Islet precursor cell (in vitro differentiated cells): ENCODE measurements at places on chromosomes 16 and 17.
A peak's percentile ranks its signal among the peaks of the same experiment; 100 is the strongest.

DNA sequence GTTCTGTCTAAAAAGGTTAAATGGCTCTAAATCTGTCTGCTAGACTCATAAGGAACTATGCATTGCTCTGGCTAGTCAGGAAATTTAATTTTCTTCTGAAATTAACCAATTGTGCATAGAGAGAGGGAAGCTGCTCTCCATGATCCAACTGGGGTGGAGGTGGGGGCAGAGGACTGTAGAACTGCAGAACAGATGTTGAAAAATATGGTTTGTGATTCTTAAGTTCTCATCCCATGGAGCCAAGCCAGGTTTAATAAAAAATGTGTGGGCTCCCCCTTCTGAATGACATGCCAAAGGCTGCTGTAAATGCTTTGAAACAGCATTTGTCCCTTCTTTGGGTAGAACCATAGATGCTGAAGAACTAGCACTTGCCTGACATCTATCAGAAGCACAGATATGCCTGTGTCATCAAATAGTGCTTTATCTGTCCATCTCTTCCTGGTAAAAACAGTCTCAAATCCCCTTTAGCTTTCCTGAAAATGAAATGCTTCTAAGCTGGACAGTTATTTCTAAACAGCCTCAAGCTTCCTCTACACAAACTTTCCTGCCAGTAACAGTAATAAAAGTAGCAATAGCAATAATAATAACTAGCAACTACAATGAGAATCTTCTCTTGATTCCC lies 221.4 kb downstream of the CDH8 start:
- DNase-seq = no peak

- DNase-seq = no peak
Measured at GRCh38 chr17:49862781-49863331, 15.0 kb upstream of the TAC4 start.

DNA sequence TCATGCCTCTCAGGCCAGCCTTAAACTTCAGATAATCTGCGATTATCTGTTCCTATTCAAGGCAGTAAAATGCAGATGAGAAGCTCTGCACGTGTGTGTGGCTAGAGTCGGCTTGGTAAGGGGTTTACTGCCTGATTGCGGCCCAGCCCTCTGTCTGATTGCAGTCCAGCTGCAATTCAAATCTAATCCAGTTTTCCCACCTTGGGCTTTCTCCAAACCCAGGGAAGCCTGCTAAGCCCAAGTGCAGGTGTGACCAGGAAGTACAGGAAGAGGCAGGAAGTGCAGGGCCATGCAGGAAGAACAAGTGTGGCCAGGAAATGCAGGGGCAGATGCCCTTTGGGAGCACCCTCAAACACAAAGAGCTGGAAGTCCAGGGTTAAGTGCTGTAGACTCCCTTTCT lies 314.9 kb downstream of the CEP112 start:
- no peak for DNase-seq

- DNase-seq = no peak
Measured at GRCh38 chr17:81173052-81173761, 7.2 kb upstream of the AATK start.

- no peak for DNase-seq
Measured at GRCh38 chr16:66964049-66964448, 3.0 kb downstream of the CES3 start.

- DNase-seq = peak; percentile 53
Measured at GRCh38 chr17:18028952-18029540, 9.9 kb downstream of the ATPAF2 start.

DNA sequence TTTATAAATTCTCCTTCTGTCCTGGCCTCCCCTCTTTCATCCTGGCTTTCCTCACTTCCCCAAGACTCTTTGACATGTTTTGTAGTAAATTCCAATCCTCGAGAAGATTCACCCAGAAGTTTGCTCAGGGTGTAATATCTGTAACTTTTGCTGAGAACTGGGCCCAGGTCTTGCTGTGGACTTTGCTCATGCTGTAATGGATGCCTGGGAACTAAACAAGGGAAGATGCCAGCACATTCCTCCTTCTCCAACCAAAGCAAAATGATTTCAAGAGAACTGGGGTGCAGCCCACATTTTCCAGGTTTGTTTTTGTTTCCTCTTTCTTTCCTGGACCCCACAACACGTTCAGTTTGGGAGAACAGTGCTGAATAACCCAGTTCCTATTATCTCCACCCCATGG lies 6.6 kb upstream of the SALL1 start:
- peak; percentile 29 for DNase-seq

- no peak for DNase-seq
Measured at GRCh38 chr16:90081606-90081970, 4.5 kb upstream of the PRDM7 start.

DNA sequence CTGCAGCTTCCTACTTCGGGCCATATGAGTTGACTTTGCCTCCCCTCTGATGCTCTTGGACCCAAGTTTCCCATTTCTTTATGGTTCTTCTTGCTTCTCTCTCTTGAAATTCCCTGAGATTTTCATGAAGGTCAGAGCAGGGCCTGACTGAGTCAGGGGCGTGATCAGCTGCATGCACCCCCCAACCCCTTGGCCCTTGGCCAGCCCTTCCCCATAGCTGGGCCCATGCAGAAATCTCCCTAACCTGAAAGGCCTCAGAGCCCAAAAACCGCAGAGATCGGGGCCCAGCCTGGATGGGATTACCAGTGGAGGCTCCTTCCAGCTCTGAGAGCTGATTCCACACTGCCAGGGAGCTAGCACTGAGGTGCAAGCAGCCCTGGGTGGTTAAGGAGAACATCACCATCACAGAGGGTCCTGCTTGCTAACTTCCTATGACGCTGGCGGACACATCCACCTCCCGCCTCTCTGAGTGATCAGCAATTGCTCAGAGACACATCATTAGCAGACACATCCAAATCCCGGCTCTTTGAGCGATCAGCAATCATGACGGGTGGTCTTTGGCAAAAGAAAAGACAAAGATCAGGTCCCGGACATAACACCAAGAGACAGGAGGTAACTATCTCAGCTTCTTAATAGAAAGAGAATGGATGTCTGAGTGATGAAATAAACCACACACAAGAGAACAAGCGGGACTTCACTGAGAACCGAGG lies 161.5 kb downstream of the C16orf78 start:
- DNase-seq = no peak

- DNase-seq = no peak
Measured at GRCh38 chr17:59641799-59642484, 22.2 kb downstream of the CLTC start.

- DNase-seq = no peak
Measured at GRCh38 chr17:27407916-27408864, 48.1 kb upstream of the KSR1 start.

- peak; percentile 65 for DNase-seq
Measured at GRCh38 chr16:89442990-89443726, 47.2 kb downstream of the ANKRD11 start.

DNA sequence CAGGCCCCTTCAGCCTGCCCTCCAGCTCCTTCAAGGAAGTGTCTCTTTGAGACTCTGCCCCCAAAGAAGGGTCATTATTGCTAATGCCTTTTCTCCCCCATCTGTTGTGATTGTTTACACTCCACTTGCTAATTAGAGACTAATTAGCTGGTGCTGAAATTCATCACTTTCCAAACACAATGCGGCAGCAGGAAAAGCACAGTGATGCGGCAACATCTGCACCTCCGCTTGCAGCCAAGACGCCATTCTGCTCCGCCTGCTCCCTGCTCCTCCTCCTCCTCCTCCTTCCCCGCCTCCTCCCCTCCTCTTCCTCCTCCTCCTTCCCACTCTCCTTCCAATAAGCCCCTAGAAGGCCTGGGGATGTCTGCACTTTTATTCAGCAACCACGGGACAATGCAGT lies 110.5 kb downstream of the SDK2 start:
- DNase-seq = no peak

DNA sequence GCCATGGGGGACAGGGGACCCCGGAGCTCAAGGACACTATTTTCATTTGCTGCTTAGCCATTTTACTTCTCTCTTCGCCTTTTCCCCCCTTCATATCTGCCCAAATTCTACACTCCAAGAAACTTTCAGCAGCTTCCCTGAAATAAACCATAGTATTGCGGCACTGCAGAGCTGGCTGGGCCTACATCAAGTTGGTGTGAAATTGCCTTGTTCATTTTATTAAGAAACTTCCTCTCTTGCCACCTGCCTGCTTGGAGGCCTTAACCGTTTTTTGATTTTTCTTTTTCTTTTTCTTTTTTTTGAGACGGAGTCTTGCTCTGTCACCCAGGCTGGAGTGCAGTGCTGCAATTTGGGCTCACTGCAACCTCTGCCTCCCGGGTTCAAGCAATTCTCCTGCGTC lies 7.4 kb upstream of the CPNE2 start:
- DNase-seq = no peak

- no peak for DNase-seq
Measured at GRCh38 chr16:75038036-75038858, 39.4 kb downstream of the ZNRF1 start.

GRCh38 chr16:28925386-28926228 lies 569 bp upstream of the RABEP2 start:
- no peak for DNase-seq

- DNase-seq = no peak
Measured at GRCh38 chr16:52837251-52837650, 215.4 kb downstream of the CHD9NB start.

- no peak for DNase-seq
Measured at GRCh38 chr16:72590151-72590937, 418.4 kb upstream of the PMFBP1 start.

DNA sequence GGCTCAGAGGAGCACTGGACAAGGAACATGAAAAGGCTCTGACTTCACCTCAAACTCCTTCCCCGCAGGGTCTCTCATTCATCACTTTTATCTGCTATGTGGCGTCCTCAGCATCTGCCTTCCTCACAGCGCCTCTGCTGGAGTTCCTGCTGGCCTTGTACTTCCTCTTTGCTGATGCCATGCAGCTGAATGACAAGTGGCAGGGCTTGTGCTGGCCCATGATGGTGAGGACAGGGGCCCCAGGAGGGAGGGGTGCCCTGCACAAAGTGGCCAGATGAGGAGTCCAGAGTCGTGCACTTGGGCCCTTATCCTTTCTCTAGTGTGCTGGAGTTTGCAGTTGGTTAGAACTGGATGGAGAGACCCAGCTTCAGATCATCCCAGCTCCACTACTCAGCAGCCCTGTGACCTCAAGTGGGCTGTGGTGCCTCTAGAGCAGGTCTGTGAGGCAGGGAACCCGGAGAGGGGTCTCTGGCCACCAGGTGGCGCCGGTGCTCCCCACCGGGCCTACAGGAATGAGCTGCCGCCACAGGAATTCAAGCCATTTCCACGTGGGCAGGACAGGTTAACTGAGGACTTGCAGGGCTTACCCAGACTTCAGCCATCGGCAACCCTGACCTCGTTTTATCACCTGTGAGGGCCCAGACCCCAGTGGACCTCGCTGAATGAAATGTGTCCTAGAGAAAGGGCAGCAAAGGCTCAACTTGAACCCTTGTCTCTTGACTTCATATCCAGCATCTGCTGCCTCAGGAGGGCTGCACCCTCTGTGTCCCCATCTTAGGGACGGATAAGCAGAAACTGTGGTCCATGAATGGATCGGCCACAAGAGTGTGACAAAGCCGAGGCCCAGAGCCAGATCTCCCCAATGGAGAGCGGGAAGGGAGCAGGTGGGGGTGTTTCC lies 4.0 kb downstream of the CMTM3 start:
- DNase-seq = peak; percentile 98

- no peak for DNase-seq
Measured at GRCh38 chr16:51267681-51268080, 116.6 kb upstream of the SALL1 start.

GRCh38 chr17:1362065-1362848 lies 37.8 kb downstream of the YWHAE start:
- no peak for DNase-seq

GRCh38 chr16:79754501-79754900 lies 154.0 kb upstream of the MAF start:
- DNase-seq = no peak

DNA sequence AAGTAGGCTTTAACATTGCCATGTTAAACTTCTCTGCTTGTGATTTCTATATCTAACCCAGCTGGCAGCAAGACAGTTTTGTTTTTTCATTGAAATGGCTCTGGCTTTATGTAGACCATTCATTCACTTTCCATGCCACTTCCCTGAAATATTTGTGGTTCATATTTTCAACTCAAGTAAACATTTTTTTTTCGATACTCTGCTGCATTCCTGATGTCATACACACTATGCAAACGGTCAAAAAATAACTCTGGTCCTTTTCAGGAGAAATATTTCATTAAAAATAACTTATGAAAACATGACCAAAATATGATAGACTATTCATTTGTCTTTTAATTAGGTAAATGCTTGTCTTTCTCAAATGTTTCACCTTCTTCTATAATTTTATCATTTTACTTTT lies 116.3 kb downstream of the USP22 start:
- DNase-seq = no peak

- peak; percentile 51 for DNase-seq
Measured at GRCh38 chr17:3038941-3039340, 24.5 kb downstream of the OR1D5 start.

DNA sequence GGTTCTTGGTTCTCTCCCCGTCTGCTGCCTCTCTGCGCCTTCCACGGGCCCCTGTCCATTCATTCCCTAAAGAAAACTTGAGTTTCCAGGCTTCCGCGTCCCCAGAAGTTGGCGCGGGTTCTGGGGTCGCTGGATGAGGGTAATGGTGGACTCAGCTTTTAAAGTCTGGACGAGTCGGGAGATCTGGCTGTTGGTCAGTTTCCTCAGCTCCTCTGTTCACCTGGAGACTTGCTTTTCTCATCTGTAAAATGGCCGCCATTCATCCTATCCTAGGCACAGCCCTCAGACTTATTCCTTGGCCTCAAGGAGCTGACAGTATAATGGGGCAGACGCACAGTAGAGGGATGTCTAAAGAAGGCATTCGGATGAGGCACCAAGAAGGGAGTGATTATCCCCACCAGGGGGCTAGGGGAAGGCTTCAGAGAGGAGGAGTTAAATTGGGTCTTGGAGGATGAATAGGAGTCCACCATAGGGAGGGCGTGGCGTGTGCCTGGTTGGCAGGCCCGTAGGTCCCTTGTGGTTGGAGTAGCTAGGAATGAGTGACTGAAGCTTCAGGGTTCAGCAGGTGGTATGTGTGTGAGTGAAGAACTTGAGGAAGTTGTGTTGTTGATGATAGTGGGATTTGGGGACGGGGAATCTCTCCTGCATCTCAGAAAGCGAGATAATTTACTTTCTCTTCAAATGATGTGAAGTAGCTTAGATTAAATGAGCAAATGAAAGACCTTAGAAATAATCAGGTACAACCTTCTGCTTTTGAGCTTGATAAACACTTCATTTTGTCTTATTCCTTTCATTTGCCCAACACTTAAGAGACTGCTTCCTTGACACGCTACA lies 652 bp downstream of the VPS35L start:
- peak; percentile 94 for DNase-seq

DNA sequence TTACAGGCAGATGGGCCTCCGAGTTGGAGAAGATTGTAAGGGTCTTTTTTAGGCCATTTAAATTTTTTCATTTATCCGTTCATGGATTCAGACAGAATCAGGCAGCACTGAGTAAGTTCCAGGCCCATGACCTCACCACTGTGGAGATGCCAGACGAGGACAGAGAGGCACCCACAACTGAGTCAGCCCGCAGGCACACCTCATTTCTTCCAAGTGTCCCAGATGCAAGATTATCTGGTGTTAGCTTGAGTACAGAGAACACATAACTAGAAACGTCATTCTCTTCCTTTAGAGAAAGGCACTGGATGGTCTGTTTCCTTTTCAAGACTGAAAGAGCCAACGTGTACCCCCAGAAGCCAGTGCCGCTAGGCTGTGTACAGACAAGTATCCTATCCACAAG lies 16.9 kb downstream of the CLEC16A start:
- peak; percentile 82 for DNase-seq

GRCh38 chr17:17994271-17995069 lies 21.8 kb downstream of the DRC3 start:
- DNase-seq = peak; percentile 87
